T-helper 9 cell (primary cell): ENCODE measurements at places on chromosomes 6 and 20.

GRCh38 chr6:121354764-121355163, 20.5 kb upstream of the TBC1D32 start:
- DNase-seq: no peak

GRCh38 chr6:111970426-111970825, 83.5 kb upstream of the CCN6 start:
- DNase-seq: no peak

GRCh38 chr6:45557454-45557853, 179.7 kb upstream of the SUPT3H start:
- no peak for DNase-seq

GRCh38 chr20:61330441-61330840, 78.4 kb downstream of the CDH4 start:
- no peak for DNase-seq

DNA sequence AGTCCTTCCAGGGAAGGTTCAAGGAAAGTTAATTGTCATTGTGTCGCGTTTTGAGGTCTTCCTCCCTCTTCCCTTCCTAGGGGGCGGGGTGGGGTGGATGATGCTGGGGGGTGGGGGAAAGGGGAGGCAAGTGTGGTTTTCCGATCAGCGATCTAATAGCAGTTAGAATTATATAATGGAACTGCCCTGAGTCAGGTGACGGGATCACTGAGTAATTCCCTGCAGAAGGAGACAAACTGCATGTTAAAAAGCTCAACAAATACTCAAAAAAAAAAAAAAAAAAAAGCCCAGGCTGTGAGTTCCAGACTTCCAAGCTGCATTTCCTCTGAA, 240.4 kb downstream of the PHACTR1 start:
- no peak for DNase-seq

GRCh38 chr6:14759976-14760672, 485.7 kb upstream of the JARID2 start:
- no peak for DNase-seq

DNA sequence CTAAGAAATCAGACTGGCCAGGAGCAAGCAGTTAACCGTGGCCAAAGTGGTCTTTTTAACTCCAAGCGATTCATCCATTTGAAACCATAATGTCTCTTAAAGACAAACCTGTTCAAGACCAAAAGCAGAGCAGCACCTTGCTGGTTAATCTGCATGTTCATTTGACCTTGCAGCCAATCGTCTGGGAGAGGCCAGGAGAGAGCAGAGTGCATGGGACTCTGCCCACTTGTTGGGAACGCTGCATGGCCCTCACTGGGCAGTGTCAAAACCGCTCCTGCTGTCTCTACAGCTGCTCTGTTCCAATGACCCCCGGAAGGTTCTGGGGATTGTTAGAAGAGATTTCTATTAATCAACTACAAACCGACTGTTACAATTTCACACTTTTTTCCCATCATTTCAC, 79.6 kb downstream of the OLIG3 start:
- no peak for DNase-seq

DNA sequence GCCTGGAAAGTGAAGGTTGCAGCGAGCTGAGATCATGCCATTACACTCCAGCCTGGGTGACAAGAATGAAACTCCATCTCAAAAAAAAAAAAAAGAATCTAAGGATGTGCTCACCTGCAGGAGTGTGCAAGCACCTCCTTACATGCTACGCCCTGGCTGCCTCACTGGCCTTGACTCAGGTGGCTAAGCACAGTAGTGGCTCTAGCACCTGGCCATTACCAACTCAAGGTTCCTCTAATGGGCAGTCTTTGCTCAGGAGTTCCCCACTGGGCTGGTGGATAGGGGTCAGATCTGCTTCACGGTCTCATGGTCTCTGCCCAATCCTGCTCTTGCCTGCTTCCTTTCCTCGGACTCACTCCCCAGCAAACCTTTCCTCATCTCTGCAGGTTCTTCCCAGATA, 39.7 kb downstream of the KCNK17 start:
- no peak for DNase-seq

DNA sequence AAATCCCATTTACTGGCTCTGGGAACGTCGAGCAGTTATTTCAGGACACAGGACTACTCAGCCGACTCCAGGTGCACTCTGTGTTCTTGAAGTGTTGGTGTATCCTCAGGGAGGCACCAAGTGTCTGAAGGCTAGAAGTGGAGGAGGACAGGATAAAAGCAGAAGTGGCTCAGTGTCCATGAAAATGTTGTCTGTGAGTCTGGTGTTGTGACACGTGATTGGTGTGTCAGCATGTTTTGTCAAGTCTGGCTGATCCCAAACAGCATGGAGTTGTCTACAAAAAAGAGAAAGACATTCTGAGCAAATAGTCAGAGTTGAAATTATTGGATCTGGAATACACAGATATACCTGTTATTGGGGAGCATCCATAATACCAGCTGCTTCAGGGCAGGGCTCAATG, 30.3 kb downstream of the SCGN start:
- no peak for DNase-seq

DNA sequence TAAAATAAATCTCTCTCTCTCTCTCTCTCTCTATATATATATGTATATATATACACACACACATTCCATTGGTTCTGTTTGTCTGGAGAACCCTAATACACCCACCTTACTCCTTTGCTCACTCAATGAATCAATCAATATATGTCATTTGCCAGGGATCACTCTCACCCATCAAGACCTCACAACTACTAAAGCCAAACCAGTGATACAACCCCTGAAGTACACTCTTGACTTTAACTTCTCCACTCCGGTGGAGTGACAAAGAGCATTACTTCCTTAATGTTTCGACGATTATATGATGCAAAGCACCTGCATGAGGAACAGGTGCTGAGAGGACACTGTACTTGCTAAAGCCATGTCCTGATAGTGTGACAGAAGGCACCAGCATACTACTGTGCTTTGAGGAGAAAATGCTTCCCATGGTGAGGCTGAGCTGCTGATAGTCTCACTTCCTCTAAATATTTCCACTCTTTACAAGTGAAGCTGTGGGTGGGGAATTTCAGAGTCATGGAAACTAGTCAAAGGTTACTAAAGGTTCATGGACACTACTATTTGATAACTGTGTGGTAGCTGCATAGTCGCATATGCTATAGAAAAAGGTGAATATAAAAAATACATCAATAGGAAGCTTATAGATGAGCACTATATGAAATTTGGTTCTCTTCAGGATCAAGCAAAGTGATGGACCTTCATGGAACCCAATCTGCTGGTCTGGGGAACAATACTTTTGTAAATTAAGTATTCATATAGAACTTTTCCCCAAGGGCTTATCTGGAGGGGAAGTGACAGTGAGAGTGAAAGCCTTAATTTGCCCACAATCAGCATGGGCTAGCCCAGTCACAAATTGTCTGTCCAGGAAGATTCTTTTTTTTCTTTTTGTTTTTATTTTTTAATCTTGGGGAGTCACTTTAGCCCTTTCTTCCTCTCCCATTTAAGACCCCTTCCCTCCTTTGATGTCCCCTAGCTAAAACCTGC, 141.9 kb upstream of the NEDD9 start:
- no peak for DNase-seq

GRCh38 chr6:13261464-13261994, 66.8 kb downstream of the TBC1D7 start:
- DNase-seq: no peak

DNA sequence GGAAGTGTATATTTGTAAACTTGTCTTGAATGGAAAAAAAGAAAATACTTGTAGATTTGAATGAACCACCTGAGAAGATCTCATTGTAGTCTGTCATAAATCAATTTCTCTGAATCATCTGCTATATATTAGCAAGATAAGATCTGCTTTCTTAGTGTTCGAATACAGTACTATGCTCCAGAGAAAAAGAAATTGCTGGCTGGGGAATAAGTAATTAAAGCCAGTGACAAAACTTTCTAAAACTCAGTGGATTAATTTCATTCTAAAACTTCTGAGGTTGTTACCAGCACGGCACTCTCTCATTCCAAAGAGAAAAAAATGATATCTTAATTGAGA, 22.4 kb upstream of the MROH8 start:
- DNase-seq: no peak

DNA sequence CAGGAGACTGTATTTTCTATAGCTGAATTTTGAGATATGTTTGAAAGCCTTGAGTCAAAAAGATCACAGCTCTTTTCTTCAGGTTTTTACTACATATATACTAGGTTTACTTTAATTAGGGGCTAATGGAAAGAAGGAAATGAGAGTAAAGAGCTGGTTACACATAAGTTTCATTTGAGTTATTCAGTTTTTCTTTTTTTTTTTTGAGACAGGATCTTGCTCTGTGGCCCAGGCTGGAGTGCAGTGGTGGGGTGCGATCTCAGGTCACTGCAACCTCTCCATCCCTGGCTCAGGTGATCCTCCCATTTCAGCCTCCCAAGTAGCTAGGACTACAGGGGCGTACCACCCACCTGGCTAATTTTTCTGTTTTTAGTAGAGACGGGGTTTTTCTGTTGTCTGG, 4.8 kb downstream of the ARFGEF2 start:
- DNase-seq: no peak

- DNase-seq: peak; percentile 10
These were observed 118.4 kb upstream of the SGK1 start for GRCh38 chr6:134436281-134436815.

- no peak for DNase-seq
These were observed 30.5 kb downstream of the ANKEF1 start for GRCh38 chr20:10065154-10065833.

- DNase-seq: no peak
These were observed 170.8 kb downstream of the TMEM242 start for GRCh38 chr6:157152556-157152955.

DNA sequence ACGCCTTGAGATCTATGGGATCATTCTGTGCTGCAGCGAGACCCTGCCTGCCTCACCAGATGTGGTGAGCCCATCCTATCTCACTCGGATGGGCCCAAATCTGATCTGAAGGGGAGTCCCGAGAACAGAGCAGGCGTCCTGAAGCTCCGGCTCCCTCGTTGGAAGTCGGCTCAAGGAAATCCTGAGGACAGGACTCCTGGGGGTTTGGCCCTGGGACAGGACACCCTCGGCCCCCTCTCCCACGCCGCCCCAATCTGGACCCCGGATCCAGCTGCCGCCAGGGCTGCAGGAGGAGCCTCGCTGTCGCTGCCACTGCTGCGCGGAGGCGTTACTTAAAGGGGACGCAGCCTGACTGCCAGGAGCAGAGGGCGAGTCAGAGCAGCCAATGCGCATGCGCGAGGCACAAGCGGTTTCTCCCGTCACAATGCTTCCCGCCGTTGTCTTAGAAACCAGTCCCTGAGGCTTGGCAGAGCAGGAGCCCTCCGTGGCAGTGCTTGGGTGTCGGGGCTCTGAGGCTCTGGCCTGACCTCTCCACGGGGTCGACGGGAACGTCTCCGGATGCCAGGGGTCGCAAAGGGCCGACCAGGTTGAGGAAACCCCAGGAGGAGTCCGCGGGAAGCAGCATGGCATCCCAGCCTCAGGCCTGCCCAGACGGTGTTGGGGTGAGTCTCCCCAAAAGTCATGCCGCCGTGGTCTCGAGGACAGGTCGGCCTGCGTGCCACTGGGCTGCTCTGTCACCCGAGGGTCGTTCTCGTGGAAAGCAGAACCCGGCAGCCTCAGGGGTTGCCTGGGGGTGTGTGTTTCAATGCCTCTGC, 1567.8 kb upstream of the DEFB115 start:
- no peak for DNase-seq

- DNase-seq: no peak
These were observed 55.8 kb downstream of the CDH4 start for GRCh38 chr20:61307686-61308476.

- DNase-seq: no peak
These were observed 239.1 kb upstream of the CEP162 start for GRCh38 chr6:84466511-84466910.

DNA sequence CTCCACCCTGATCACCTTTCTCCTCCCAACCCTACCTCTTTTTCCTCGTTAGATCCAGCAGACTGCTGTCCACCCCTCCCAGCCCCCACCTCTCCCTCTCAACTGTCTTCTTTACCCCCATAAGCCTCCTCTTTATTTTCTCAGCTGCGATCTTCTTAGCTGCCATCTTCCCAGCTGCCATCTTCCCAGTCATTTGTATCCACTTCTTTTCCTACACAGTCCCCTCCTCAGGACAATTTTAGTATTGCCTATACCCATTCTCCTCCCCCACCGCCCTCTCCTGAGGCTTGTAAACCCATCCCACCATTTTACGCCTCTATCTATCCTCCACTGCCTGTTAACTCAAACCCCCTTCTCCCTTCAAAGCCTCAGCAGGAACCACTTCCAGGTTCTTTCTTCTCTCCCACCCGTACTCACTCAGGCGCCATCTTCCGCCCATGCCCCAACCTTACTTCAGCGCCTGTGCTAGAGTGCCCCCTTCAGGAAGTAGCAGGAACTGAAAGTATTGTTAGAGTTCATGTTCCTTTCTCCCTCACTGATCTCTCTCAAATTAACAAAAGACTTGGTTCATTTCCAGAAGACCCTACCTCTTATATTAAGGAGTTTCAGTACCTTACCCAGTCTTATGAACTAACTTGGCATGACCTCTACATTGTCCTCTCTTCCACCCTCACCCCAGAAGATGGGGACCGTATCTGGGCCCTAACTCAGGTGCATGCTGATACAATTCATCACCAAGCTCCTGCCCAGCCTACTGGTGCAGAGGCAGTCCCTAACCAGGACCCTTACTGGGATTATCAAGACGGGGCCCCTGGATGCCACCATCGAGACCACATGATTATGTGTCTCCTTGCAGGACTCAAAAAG, 236.0 kb downstream of the ADGRG6 start:
- DNase-seq: no peak

GRCh38 chr6:32298632-32299336, 72.9 kb downstream of the TSBP1 start:
- no peak for DNase-seq

DNA sequence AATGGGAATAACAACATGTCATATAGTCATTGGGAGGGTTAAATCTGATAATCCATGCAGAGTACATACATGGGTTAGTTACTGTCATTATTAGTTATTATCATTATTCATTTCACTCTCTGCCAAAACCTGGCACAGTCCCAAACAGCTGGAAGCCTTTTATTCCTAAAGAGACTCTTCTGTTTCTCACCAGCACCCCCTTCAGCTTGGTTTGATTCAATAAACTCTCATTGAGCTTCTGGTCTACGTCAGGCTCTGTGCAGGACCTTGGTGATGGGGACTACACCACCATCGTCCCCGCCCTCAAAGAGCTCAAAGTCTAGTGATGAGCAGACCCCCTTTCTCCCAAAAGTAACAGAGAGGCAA, 2.3 kb downstream of the KCNK15 start:
- DNase-seq: no peak

DNA sequence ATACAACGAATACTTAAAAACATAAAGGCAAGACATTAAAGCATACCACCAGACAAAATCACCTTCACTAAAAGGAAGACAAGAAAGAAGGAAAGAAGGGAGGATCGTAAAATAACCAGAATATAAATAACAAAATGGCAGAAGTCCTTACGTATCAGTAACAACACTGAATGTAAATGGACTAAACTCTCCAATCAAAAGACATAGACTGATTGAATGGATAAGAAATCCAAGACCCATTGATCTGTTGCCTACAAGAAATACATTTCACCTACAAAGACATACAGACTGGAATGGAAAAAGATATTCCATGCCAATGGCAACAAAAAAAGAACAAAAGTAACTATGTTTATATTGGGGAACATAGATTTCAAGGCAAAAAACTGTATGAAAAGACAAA, 74.1 kb downstream of the LMBRD1 start:
- DNase-seq: no peak
